ENCODE measurements at places on chromosomes 6 and 20. TPM values are rescaled to one million over a fixed set of nuclear protein-coding genes. Genes with fewer than 3 reads are reported as not detected.

Gene LINC00237
- not detected for total RNA-seq

Gene HTR1B
- total RNA-seq: not detected

Gene HRH3
- total RNA-seq: not detected

DNA sequence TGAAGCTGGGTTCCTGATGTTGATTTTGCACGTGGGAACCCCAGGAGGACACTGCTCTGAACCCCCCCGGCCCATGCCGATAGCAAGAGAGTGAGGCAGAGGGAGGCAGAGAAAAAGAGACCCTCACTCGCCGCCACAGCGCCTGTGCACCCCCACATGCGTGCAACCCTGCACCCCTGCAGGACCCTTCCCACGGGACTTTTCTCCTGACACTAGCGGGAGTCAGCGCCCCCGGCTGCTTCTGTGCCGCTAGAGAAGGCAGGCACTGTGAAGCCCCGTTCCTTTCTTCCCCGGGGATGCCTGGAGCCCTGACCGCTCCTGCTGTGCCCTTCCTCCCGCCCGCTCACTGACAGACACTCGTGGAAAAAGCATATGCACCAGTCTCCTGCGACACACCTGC is 67.4 kb downstream of the GMPR start:
- DNase-seq: no peak
- H3K27ac ChIP-seq: no peak overlapping the region
- peaks cover 5% of the 10 kb centered on the region for H3K36me3 ChIP-seq
- no peaks in the 10 kb centered on the region for H3K4me1 ChIP-seq

DNA sequence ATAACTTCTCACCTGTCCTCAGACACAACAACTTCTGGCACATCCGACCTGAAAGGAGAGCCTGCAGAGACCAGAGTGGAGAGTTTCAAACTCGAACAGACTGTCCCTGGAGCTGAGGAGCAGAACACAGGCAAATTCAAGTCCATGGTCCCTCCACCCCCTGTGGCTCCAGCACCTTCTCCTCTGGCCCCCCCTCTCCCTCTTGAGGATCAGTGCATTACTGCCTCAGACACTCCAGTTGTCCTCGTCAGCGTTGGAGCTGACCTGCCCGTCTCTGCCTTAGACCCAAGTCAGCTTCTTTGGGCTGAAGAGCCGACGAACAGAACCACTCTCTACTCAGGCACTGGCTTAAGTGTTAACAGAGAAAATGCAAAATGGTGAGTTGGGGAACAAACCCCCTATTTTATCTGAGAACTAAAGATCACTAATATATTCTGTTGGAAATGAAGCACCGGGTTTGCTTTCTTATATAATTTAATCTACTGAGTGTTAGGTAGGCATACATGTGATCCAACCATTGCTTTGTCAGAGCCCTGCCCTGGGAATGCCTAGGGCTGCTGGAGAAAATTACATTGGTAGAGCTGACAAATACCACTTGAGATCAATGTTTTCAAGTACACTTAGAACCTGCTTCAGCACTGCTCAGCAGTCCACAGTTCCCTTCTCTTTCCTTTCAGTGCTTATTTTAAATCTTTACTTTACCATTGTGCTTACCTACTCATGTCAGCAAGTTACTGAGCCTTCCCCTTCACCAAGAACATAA is 77.5 kb upstream of the LTV1 start:
- H3K4me1 ChIP-seq: no peaks in the 10 kb centered on the region
- H3K4me3 ChIP-seq: no peak overlapping the region
- no peak overlapping the region for H3K27ac ChIP-seq

DNA sequence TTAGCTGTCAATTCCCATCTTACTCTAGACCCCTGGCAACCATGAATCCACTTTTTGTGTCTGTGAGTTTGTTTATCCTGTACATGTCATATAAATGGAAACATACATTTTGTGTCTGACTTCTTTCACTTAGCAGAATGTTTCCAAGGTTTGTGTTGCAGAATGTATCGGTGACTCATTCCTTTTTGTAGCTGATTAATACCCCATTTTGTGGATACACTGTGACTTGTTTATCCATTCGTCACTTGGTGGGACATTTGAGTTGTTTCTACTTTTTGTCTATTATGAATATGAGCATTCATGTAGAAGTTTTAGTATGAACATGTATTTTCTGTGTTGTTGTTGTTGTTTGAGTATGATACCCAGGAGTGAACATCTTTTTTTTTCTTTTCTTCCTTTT is 21.4 kb downstream of the CDYL start:
- no peak overlapping the region for H3K27ac ChIP-seq
- H3K27me3 ChIP-seq: no peaks in the 10 kb centered on the region
- peaks cover 21% of the 10 kb centered on the region for H3K4me1 ChIP-seq
- H3K4me3 ChIP-seq: no peak overlapping the region
- peaks cover 9% of the 10 kb centered on the region for H3K36me3 ChIP-seq

GRCh38 chr20:25237610-25238318 is 10.1 kb upstream of the PYGB start:
- H3K36me3 ChIP-seq: no peaks in the 10 kb centered on the region
- no peak for DNase-seq
- H3K4me1 ChIP-seq: peaks cover 8% of the 10 kb centered on the region
- peak overlapping the region; percentile 27 for H3K27ac ChIP-seq

DNA sequence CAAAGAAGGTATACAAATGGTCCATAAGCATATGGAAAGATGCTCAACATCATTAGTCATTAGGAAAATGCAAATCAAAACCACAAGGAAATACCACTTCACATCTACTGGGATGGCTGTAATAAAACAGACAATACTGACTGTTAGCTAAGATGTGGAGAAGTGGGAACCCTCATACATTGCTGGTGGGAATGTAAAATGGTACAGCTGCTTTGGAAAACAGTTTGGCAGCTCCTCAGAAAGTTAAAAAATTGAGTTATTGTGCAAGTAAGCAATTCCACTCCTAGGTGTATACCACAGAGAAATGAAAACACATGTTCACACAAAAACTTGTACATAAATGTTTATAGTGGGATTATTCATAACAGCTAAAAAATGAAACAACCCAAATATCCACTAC is 173.0 kb upstream of the JAG1 start:
- no peaks in the 10 kb centered on the region for H3K27me3 ChIP-seq
- no peak for DNase-seq
- H3K27ac ChIP-seq: no peak overlapping the region
- no peaks in the 10 kb centered on the region for H3K36me3 ChIP-seq
- no peak overlapping the region for H3K4me3 ChIP-seq

DNA sequence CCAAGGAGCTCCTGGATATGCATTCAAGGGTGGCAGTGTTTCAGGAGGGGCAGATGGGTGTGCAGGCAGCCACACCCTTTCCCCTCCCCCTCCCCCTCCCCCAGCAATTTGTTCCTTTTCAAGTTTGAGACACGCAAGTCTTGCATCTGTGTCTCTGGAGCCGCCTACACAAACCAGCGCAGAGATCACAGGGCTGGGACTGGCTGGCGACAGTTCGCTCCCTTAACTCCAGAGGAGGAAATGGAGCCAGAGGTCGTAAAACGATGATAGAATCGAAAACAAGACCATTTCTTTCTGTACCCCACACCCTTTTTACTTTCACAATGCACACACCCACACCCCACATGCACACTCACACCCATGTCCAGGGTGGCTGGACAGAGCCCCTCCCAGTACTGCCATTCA is 163.1 kb downstream of the LY86 start:
- peaks cover 14% of the 10 kb centered on the region for H3K4me1 ChIP-seq
- H3K36me3 ChIP-seq: no peaks in the 10 kb centered on the region
- peaks cover 13% of the 10 kb centered on the region for H3K27me3 ChIP-seq
- H3K4me3 ChIP-seq: no peak overlapping the region

- H3K4me1 ChIP-seq: peaks cover 4% of the 10 kb centered on the region
- no peak overlapping the region for H3K27ac ChIP-seq
- H3K27me3 ChIP-seq: peaks cover 27% of the 10 kb centered on the region
- H3K4me3 ChIP-seq: no peak overlapping the region
- DNase-seq: no peak
These were observed 24.7 kb downstream of the FNDC1 start for GRCh38 chr6:159193923-159194322.

DNA sequence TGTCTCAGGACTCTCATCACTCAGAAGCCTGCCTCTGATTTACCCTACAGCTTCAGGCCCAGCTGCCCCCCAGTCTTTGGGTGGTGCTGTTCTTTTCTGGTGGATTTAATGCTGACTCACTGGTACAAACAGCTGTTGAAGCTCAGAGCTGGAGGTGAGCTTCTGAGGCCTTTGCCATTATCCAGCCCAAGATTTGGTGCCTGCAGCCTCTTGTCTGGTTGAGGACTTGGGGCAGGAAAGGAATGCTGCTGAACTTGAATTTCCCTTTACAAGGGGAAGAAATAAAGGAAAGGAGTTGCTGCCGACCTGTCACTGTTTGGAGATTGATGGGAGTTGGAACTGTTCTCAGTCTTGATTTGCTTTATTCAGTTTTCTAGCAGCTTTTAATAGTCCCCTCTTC is 19.8 kb downstream of the ABCF1 start:
- H3K27ac ChIP-seq: peak overlapping the region; percentile 62
- no peak for DNase-seq

DNA sequence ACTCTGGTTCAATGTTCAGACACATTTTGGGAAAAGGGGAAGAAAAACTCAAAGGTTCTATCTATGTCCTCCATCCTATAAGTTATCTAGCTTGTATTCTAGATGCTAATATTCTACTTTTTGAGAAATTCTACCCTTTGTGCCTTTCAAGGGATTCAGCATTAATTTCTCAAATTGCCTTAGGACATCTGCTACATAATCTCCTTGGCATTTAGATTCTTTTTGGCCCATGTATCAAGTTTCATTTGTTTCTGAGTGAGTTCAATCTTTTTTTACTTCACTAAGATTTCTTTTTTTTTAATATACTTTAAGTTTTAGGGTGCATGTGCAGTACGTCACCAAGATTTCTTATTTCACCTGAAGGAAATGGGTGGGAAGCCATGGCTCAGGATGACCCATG is 232.7 kb upstream of the TENT5A start:
- no peak overlapping the region for H3K4me3 ChIP-seq
- H3K27ac ChIP-seq: no peak overlapping the region
- no peaks in the 10 kb centered on the region for H3K4me1 ChIP-seq
- no peaks in the 10 kb centered on the region for H3K36me3 ChIP-seq
- peaks cover 3% of the 10 kb centered on the region for H3K27me3 ChIP-seq

DNA sequence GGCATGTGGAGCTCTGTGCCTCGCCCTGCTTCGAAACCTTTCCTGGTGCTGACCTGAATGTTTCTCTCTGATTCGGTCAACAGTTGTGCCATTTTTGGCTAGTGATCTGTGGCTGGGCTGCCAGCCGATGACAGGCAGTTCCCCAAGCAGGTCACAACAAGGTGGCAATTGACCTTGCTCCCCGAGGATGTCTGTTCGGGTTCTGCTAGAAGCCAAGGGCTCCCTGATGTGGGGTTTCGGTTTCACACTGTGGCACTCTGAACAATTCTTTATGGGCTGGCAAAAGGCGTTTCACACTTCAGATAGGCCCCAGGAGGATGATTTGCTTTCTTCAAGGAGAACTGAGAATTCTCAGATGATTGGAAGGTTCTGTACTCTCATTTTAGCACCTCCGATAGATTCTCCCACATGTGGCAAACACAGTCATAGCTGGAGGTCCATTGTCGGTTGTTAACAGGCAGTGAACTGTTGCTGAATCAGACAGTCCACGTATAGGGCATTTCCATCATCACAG is 135.6 kb downstream of the SLC24A3 start:
- H3K27me3 ChIP-seq: peaks cover 10% of the 10 kb centered on the region
- no peaks in the 10 kb centered on the region for H3K4me1 ChIP-seq
- no peak overlapping the region for H3K27ac ChIP-seq
- DNase-seq: no peak
- H3K36me3 ChIP-seq: no peaks in the 10 kb centered on the region
- H3K4me3 ChIP-seq: no peak overlapping the region

DNA sequence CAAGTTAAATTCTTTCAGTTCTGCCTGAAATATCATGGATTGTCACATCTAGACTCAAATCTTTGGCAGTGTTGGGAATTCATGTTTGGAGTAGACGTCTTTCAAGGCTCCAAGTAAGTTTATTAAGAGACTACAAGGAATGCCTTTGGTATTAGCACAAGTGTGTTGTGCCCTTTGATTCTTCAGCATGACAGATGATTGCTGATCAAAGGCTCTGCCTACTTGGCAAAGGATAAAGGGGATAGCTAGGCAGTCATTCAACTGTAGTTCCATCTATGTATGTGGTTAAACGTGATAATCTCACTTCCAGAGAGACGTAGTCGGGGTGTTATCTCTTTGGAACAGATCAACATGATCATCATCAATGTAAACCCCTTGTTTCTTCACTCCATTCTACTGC is 86.2 kb downstream of the SPTLC3 start:
- no peak overlapping the region for H3K4me3 ChIP-seq
- no peak for DNase-seq
- H3K27ac ChIP-seq: no peak overlapping the region
- H3K27me3 ChIP-seq: no peaks in the 10 kb centered on the region
- no peaks in the 10 kb centered on the region for H3K36me3 ChIP-seq
- no peaks in the 10 kb centered on the region for H3K4me1 ChIP-seq

DNA sequence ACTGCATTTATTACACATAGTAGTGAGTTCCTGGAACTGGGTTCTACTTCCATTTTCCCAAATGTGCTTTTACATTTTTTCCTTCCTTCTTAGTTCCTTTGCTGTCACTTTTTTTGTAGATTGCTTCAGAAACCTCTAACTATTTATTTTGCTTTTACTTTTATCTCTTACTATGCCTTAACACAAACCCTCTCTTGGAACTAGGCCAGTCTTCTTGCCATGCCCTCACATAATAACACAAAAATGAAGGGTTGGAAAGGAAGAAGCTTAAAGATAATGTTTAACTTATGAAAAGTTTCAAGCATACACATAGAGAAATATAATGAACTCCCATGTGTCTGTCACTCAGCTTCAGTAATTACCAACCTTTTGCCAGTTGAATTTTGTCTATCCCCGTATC is 27.1 kb downstream of the TOP1 start:
- H3K27me3 ChIP-seq: no peaks in the 10 kb centered on the region
- H3K36me3 ChIP-seq: peaks cover 48% of the 10 kb centered on the region
- H3K4me1 ChIP-seq: peaks cover 53% of the 10 kb centered on the region
- H3K4me3 ChIP-seq: peak overlapping the region; percentile 7

DNA sequence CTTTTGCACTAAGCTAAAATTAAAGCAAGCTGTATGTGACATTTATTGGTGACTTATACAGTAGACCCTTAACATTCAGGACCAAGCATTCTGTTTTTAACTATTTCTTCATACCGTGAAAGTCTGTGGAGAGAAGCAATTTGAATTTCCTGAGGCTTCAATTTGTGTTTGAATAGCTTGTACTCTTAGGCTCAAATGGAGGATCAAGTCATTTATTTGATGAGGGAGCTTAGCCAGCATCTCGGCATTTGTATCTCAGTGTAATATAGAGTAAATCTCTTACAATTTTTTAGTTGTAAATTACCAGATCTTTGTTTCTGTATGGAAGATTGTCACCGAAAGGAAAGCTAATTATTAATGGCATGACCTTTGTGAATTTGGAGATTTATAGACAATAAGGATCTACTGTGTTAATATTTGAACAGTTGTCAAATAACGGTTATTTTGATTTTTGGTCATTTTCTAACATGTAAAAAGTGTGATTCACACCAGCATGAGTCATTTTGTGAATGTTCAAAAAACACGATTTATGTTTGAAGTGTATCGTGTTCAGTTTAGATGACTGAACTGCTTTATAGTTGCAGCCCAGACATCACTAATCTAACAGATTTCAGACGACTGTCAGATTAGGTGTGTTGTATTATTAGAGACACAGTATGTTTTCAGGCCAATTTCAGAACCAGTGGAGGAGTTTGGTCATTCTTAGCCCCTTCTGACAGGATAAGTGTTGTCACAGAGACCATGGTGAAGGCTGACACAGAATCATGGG is 332.9 kb downstream of the CDKAL1 start:
- H3K27me3 ChIP-seq: no peaks in the 10 kb centered on the region
- H3K4me3 ChIP-seq: no peak overlapping the region
- H3K27ac ChIP-seq: no peak overlapping the region
- peaks cover 1% of the 10 kb centered on the region for H3K36me3 ChIP-seq
- DNase-seq: no peak

All from activated naive CD8-positive, alpha-beta T cell treated with anti-CD3 and anti-CD28 coated beads, Interleukin-2, amount 10 ng/mL, durations not matched to agents 7 days and 5 days (primary cell).